ENCODE measurements at places on chromosomes 7 and 10.

GRCh38 chr10:132421847-132422751 lies 25.1 kb downstream of the PWWP2B start:
- DNase-seq, result no peak

DNA sequence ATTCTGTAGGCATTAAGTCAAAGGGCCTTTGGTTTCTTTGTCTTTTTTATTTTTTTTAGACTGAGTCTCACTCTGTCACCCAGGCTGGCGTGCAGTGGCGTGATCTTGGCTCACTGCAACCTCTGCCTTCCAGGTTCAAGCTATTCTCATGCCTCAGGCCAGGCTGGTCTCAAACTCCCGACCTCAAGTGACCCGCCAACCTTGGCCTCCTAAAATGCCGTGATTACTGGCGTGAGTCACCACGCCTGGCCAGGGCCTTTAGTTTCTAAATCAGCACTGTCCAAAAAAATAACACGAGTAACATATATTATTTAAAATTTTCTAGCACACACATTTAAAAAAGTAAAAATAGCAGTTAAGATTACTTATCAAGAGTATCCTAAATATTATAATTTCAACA lies 11.1 kb upstream of the ACSL5 start:
- no peak for DNase-seq

- DNase-seq, result peak; percentile 74
Observed at GRCh38 chr10:89207181-89207800, at the start of gene CH25H. Gene CH25H (minus strand): TSS chr10:89207317. CDS start chr10:89207292, 25 bp downstream.

DNA sequence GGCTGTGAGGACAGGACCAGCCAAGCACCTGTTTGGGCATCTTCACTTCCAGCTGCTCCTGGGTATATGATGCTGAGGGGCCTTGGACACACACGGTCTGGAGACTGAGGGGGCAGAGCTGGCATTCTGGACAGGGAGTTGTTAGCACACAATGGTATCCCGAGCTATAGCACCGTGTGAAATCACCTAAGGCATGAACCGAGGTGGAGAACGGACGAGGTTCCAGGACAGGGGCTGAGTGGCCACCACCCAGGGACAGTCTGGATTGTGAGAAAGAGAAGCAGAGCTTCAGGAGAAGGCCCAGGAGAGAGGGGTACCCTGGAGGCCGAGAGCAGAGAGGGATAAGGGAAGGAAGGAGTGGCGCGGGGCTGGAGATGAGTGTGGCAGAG lies 571.8 kb downstream of the TCERG1L start:
- DNase-seq, result no peak

DNA sequence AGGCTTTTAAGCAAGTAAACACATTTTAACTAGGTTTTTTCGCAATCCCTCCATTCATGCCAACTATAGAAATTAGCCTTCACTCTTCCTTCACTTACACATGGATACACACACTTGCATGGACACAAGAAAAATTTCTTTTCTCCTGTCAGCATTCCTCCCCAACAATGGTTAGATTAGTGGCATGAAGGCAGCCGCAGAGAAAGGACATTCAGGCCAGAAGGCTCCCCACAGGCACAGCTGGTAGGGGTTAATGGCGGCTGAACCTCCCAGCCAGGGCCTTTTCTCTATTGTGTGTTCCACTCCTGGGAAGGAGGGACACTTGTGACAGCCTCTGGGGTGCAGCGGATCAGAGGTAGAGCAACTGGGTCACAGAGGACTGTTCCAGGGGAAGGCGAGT lies 255.0 kb upstream of the SP8 start:
- no peak for DNase-seq

DNA sequence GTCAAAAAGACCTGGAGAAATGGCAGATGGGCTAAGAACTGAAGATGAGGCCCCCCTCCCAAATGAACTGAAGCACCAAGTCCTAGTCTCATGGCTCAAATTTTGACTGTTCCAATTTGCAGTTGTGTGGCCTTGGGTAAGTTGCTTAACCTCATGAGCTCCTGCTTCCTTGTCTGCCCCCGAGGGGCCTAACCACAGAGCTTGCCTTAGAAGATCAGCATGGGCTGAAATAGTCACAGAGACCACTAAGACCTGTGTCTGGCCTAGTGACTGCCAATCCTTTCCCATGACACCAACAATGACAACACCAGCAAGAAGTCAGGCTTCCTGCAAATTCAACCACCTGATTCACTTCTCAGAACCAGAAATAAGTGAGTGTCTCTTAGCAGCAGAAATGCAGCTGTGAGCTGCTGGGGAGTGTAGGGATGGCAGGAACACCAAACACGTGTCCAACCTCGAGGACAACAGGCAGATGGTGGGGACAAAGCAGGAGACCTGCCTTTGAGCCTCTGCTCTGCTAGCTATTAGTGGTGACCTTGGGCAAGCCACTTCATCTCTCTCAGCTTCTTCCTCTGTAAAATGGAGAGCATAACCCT lies 23.7 kb downstream of the CRHR2 start:
- DNase-seq, result no peak

- DNase-seq, result no peak
Observed at GRCh38 chr10:81093056-81093455, 555.4 kb downstream of the SH2D4B start.

- DNase-seq, result no peak
Observed at GRCh38 chr7:98531717-98532116, 85.4 kb upstream of the NPTX2 start.
